ENCODE measurements at places on chromosomes 4 and X.
A peak's percentile ranks its signal among the peaks of the same experiment; 100 is the strongest.

GRCh38 chrX:48579259-48579658, 5.0 kb downstream of the RBM3 start:
- no peak for DNase-seq

DNA sequence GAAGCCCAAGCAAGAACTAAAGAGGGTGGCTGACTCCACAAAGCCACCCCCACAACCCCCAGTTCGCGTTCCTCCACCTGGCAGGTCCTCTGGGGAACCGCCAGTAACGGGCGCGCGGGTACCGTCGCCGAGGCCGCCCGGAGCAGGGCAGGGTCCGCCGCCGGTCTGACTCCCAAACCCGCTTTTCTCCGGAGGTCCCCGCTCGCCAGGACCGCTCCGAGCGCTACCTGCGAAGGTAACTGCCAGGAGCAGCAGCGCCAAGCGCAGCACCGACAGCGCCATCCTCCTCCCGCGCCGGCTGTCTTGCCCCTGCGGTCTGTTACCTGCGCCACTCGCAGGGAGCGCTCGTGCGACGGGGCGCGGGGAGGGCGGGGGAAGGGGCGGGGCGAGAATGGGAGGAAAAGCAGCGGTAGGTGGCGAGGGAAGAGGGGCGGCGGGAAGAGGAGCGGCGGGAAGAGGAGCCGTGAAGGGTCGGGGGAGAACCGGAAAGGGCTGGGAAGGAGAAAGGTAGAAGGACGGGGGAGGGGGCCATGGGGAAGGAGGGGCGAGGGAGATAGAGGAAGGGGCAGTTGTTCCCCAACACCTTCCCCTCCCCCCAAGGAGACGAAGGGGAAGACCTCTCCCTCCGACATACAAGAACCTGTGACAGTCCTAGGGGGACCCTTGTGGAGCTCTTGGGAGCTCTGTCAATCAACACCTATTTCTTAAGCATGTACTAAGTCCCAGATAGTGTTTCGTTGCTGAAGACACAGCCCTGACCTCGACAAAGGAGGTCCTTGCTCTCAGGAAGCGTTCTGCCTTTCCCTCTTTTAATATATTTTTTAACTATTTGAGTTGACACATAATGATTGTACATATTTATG, at the start of gene SPINK2:
Gene SPINK2 (minus strand): TSS at position 321 of the 863 bp plus-strand sequence. CDS start 39 bp downstream, at position 282.
- peak; percentile 86 for DNase-seq

DNA sequence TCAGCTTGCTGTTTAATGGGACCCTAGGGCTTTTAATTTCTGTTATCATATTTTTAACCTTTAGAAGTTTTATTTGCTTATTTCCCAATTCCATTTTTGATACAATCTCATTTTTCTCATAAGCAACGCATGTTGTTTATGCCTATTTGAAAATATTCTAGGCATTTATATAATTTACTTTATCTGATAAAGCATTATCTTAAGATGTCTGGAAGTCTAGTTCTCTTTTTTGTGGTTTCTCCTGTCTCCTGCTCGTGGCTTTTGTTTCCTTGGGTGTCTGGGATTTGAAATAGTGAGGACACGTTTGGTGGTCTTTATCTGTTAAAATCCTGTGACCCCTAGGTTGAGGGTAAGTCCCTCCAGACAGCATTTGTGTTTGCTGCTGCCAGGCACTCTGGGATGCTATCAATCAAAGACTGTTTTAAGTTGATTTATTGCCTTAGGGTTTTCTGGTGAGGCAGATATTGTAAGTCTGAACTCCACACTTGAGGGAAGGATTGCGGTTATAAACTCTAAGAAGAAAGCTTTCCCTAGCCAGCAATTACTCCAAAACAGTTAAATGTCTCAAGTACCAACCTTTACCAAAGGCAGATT, 208.0 kb downstream of the PRDM5 start:
- DNase-seq: no peak

GRCh38 chrX:97021680-97022079, 138.0 kb downstream of the RPA4 start:
- DNase-seq: no peak

GRCh38 chr4:8840816-8841455, 30.7 kb downstream of the HMX1 start:
- DNase-seq: no peak

DNA sequence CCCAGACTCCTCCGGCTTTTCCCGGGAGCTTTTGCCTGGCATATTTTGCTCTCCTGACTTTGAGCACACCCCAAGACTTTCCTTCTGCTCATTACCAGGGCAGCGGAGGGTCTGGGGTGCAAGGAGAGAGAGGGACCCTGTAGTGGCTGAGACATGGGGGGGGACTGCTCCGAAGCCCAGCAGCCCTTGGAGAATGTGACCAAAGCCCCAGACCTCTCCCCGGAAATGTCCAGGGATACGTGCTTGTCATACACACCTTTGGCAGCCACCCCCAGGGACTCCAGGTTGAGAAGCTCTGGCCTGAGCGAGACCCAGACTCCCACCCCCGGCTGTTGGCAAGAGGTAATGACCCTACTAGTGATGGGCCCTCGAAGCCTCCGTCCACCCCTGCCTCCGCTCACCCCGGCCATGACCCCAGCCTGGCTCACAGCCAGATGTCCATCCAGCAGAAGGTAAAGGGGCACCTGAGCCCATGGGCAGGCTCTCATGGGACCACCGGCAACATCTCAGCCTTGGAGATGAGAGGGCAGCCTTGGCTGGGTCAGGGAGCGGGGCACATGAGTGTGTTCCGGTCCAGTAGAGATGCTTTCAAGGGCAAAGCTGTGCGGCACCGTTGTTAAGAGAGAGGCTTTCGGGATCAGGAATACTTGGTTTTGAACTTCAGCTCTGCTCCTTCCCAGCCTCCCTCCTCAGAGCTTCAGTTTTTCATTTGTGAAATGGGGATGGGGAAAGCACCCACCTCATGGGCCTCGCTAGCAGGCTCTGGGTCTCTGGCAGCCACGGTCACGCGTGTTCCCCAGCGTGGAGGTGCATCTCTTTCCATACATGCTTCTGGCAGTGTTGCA, 2.0 kb downstream of the PSAPL1 start:
- no peak for DNase-seq

DNA sequence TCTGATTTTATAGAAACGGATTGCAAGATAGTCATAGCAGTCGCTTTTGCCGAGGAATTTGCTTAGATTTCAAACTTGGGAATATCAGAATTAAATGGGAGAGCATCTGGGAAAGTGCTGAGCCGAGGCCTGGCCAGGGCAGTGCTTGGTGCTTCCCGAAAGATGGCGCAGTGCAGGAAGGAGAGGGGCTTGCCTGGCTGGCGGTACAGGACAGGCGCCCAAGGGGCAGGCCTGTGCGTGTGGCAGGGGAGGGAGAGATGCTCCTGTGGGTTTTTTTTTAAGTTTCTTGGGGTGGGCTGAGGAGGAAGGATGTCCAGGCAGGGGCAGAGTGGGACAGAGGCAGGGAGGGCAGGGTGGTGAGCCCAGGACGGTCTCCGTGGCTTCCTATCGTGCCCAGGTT, 241.1 kb downstream of the AFAP1 start:
- DNase-seq: no peak

GRCh38 chrX:49039598-49040375, 3.4 kb downstream of the TFE3 start:
- peak; percentile 81 for DNase-seq

- DNase-seq: no peak
Observed at GRCh38 chrX:1751781-1752180, 136.9 kb downstream of the ASMT start.

- no peak for DNase-seq
Observed at GRCh38 chr4:26050212-26050643, 136.2 kb downstream of the SMIM20 start.

DNA sequence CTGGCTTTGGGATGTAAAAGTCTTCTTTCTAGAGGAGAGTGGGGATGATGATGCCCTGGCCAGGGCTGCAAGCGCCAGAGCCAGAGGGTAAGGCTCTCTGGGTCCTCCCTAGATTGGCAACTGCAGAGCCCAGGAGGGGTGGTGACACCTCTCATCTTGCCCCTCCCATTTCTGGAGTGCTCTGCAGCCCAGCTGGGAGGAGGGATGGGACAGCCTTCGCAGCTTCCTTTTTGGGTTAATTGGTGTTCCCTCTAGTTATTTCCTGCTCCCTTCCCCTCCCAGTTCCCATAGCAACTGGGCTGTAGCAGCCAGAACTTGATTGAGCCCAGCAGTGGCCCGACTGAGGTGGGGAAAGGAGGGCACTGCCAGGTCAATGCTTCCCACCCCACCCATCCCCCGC, 19.2 kb downstream of the NALF2 start:
- no peak for DNase-seq

Measured in activated CD4-positive, alpha-beta T cell treated with anti-CD3 and anti-CD28 coated beads, Interleukin-2, amount 10 ng/mL, durations not matched to agents 24 days and 14 days (primary cell).